ENCODE measurements at places on chromosomes 11 and 22.

GRCh38 chr11:109077291-109077920 is 344.6 kb upstream of the C11orf87 start:
- DNase-seq: no peak

DNA sequence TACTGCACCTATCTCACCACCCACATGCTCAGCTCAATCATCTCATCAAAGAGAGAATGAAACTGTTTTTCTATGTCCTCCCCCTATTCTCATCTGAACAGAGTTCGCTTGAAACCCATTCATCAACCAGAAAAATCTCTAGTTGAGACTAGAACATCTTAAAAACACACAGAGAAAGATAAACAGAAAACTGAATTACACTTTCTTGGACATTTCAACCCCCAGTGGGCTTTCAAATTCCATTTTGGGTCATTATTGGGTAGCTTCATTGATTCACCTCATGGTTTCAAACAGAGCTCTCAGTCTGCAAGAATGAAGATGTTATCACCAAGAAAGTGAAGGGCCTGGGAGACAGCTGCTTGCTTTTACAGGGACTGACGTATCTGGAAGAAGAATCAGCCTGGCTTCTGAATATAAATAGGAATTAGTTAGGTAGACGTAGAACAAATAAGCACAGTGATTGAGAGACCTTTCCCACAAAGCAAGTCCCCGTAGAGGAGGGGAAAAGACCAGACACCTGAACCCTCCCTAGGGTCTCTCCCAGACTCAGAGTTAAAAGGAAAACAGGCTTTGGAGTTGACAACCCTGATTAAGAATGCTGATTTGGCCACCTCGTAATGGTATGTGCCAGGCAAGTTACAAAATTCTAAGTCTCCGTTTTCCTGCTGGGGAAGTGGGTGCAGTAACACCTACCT is 155.7 kb downstream of the BBOX1 start:
- DNase-seq: no peak

DNA sequence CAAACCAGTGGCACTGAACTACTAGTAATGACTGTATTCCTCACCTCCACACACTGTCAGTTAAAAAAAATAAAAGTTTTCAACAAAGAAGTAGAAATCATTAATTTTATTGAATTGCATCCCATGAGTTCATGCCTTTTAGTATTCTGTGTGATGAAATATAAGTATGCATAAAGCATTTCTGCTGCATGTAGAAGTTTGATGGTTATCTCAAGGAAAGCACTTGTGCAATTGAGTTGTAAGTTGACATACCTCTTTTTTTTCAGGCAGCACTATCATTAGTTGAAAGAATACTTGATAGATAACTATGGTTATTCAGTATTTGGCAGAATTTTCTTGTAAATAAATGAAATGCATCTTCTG is 104.4 kb downstream of the STIM1 start:
- DNase-seq: no peak

GRCh38 chr11:1130276-1131032 is 27.3 kb upstream of the MUC5AC start:
- no peak for DNase-seq

GRCh38 chr11:106925245-106925644 is 93.0 kb downstream of the GUCY1A2 start:
- no peak for DNase-seq

DNA sequence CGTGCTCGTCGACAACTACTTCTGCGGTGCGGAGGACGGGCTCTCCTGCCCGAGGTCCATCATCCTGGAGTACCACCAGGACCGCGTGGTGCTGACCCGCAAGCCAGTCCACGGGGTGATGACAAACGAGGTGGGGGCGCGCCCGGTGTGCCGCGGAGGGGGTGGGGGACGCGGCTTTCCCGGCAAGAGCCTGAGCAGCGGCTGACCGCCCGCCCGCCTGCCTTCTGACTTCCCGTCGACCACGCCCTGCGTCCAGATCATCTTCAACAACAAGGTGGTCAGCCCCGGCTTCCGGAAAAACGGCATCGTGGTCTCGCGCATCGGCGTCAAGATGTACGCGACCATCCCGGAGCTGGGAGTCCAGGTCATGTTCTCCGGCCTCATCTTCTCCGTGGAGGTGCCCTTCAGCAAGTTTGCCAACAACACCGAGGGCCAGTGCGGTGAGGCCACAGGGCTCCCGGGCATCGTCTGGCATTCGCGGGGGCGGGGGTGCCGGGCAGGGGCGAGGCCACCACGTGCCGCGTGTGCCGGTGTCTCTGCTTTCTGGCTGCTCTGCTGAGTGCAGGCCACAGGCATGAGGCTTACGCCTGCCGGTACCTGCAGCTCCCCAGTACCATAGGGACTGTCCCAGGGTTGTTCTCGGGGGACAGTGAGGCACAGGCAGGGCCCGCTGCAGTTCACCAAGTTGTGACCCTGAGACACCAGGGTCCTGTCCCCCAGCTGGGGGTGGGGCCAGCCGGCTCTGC is 28.5 kb upstream of the MUC5B start:
- no peak for DNase-seq

GRCh38 chr11:64358536-64358906 is 441 bp upstream of the RPS6KA4 start:
- no peak for DNase-seq

- no peak for DNase-seq
Observed at GRCh38 chr11:55956521-55956920, 13.2 kb downstream of the OR10AG1 start.

- no peak for DNase-seq
Observed at GRCh38 chr11:125494974-125495725, 915 bp downstream of the FEZ1 start.

DNA sequence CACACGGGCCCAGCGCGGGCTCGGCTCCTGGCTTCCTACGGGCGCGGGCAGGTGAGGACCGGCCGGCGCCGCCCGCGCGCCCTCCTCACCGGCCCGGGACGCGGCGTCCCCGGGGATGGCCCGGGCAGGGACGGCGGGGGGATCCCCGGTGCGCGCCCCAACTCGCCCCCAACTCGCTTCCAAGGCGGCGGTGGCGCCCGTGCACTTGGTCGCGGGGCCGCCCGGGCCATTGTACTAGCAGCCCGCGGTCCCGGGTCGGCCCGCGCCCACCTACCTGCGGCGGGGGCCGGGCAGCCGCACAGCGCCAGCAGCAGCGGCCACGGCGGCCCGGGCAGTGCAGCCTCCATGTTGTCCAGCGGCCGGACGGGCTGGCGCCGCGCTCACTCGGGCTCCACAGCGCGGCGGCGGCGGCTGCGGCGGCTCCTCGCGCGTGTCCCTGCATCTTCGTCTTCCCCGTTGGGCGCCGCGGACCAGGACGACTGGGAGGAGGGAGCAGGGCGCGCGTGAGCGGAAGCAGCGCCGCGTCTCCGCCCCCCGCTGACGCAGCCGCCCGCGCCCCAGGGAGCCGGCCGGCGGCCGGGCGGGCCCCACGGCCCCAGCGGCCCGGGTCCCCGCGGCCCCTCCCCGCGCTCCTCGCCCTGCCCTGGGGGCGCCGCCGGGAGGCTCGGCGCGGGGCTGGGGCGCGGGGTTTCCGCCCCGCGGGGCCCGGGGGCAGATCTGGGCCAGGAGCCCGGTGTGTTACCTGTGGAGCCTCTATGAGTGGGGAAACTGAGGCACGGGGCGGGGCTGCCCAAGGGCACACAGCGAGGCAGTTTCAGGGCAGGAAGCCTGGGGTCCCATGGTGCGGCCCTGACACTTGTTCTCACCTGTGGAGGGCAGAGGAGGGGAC is 159.3 kb upstream of the GRK3 start:
- DNase-seq: no peak

GRCh38 chr22:44326491-44326885 is 13.7 kb upstream of the SHISAL1 start:
- no peak for DNase-seq

DNA sequence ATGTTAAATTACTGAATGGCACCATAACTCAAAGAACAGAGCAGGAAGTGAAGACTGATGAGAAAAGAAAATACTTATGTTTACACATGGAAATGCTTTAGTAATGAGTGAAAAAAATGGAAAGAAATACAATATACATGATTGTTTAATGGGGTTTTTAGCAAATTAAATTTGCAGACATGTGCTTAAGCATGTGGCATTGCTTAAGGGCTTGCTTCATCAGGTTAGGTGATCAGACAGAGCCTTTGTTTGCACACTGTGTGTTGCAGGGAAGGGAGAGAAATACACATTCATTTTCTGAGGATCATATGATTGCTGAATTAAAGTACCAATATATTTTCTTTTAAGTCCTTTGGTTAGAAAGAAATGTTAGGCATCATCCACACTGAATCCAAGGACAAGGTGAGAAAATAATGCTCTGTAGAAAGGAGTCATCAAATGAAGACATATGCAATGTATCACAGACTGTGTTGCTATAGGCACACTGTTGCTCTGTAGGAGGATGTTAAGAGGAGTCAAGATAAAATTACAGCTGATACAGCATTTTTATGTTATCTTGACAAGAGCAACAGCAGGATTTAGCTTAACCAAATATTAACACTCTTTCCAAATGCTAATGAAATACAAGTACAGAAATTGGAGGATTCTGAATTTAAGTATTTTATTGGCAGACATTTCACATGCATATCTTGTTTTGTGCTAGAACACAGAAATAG is 23.4 kb upstream of the ARHGAP20 start:
- DNase-seq: no peak

- no peak for DNase-seq
Observed at GRCh38 chr11:86442827-86443226, 68.1 kb downstream of the CCDC81 start.

DNA sequence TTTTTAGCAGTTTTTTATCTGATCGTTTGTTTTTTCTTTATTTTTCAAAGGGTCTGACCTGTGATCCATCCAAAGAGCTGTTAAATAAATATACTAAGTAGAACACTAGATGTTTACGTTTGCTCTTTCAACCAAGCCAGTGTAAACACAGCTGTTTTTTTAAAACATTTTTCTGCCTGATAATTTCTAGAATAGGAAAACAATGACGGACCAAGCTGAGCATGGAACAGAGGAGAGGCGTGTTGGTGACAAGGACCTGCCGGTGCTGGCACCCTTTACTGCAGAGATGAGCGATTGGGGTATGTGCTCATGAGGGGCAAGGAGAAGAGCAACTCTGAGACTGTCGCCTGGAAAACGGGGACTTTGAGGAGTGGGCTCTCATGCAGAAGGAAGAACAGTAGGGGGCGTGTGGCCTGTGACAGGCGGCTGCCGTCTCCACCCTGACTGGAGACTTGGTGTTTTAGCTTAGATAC is 28.6 kb upstream of the PANX2 start:
- no peak for DNase-seq

DNA sequence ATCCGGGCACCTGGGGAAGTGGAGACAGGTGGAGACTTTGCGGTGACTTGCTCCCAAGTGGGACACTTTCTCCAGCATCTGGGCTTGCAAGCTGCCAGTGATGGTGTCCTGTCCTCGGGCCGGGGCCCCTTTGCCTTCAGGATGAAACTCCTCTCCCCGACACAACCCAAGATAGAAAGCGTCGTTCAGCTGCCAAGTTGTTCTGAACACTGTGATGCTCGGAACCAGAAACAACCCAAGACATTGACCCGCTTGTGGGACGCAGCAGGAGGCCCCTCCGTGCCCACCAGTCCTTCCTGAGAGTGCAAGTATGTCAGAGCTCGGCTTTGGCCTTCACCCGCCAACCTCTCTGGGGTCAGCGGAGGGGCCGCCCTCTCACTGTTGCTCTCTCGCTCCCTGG is 31.3 kb downstream of the LINC01488 start:
- no peak for DNase-seq

GRCh38 chr11:90204832-90205646 is 17.8 kb downstream of the CHORDC1 start:
- DNase-seq: no peak
